Right lobe of liver (tissue), 6 donors: ENCODE measurements at places on chromosomes 5 and 9. TPM values are rescaled to one million over a fixed set of nuclear protein-coding genes. Genes with fewer than 3 reads are reported as not detected.

PDE6A gene
- total RNA-seq = not detected

RASEF gene
- total RNA-seq = 1.7 TPM

GRCh38 chr9:127213859-127214258, 50.7 kb upstream of the GARNL3 start:
- DNase-seq = no peak

DNA sequence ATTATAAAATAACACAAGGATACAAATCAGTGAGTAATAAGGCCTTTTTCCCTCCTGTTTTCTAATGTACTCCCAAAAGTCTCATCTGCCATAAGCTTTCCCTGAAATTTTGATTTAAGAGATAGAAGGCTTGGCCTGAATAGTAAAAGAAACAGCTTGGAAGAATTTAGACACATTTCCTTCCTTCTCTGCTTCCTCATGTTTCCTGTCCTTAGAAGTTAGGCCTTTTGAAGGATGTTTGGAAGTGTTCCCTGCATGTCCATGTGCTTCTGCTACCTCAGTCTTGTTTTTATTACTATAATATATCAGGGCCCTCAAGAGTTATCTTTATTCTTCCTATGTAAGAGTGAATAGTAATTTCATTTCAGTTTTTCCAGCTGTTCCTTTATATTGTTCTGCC, 242.7 kb downstream of the DEPDC1B start:
- no peak for DNase-seq

CCNI2 gene
- total RNA-seq = not detected

GRCh38 chr9:114166614-114167572, 11.6 kb downstream of the COL27A1 start:
- no peak for DNase-seq

PCDHB15 gene
- 0.83 TPM for total RNA-seq

VCAN gene
- total RNA-seq = 13.8 TPM

NFX1 gene
- 22.6 TPM for total RNA-seq

GRCh38 chr5:66306105-66306843, 162.2 kb downstream of the SREK1 start:
- peak; percentile 63 for DNase-seq

- DNase-seq = no peak
Measured at GRCh38 chr9:77922591-77922990, 109.0 kb downstream of the GNAQ start.

GRCh38 chr9:94656200-94656599, 16.9 kb upstream of the FBP1 start:
- DNase-seq = no peak

GRCh38 chr5:112276991-112277390, 142.1 kb downstream of the EPB41L4A start:
- DNase-seq = no peak

DNA sequence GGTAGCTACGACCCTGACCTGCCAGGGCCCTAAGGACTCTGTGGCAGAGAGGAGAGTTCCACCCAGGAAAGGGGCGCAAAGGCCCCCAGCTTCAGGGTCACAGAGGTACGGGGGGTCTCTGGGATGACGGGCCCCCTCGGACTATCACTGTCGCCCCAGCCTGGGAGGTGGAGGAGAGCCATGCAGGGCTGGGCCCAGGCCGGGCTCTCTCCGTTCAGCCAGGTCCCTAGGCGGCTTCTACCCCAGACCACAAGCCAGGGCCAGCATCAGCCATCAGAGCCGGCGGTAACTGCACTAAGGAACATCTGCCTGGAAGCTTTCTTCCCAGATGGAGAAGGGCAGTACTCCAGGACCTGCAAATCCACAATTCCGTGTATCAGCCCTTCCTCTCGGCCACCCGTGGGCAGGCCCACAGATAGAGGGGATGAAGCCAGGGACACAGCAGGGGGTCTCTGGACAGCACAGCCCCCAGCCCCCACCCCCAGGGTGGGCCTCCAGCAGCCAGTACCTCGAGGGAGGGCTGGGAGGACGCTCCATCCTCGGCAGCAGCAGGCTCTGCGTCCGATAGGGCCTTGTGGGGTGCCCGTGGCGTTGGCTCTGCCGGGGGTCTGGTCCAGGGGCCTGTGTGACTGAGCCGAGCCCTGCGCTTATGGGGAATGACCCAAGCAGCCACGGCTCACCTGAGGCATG, 38.4 kb downstream of the NACC2 start:
- no peak for DNase-seq

RLN2 gene
- not detected for total RNA-seq

GRCh38 chr5:56729488-56729887, 85.9 kb upstream of the MAP3K1 start:
- no peak for DNase-seq
